ENCODE measurements at places on chromosomes 3 and 15. TPM values are rescaled to one million over a fixed set of nuclear protein-coding genes. Genes with fewer than 3 reads are reported as not detected.

DNA sequence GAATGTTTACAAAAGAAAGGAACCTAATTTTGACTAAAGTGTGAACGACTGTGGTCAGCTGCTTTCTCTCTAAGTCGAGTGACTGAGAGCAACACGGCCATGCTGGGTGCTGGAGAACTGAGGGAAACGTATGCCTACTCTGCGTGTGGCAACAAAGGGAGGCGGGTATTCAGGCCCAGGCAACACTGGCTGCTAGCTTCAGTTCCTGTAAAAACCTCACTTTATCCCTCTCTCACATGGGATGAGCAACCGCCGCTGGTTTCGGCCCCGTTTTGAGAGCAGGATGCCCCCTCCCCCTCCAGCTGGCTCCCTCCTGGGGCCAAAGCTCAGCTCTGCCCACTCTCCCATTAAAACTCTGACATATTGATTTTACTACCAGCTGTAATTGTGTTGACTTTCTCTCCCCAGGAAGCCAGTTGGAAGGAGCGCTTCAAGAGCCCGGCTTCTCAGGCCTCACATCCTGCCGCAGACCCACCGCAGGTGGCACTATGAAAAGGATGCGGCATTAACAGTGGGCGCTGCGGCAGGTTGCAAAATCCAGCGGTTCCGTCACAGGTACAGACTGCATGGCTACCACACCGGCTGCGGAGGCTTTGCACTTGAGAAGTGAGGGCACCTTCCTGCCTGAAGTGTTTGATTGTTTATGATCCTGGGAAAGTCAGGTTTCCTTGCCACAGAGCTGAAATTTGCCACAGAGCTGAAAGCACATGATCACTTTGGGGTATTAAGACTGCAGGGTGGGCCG, 12.7 kb downstream of the PLXND1 start:
- DNase-seq: no peak

GRCh38 chr3:14329116-14329830, 73.1 kb upstream of the SLC6A6 start:
- peak; percentile 17 for DNase-seq

- no peak for DNase-seq
Measured at GRCh38 chr3:171444001-171444690, 16.1 kb downstream of the TNIK start.

DNA sequence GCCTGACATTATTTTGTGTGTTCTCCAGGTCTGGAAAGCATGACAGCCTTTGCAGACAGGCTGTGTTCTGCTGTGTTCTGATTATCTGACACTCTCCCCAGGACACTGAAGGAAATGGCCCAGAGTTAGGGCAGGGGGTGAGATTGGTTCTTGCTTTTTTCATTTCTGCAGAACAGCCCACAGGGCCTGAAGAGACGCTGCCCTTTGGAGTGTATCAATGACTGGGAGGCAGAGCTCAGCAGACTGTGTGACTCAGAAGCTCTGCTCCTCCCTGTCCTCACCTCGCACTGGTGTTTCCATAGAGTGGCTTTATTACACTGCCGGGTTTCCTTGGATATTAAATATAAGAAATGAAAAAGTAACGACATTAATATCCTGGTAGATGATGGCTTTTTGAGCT, 523.6 kb downstream of the NTRK3 start:
- DNase-seq: no peak

DNA sequence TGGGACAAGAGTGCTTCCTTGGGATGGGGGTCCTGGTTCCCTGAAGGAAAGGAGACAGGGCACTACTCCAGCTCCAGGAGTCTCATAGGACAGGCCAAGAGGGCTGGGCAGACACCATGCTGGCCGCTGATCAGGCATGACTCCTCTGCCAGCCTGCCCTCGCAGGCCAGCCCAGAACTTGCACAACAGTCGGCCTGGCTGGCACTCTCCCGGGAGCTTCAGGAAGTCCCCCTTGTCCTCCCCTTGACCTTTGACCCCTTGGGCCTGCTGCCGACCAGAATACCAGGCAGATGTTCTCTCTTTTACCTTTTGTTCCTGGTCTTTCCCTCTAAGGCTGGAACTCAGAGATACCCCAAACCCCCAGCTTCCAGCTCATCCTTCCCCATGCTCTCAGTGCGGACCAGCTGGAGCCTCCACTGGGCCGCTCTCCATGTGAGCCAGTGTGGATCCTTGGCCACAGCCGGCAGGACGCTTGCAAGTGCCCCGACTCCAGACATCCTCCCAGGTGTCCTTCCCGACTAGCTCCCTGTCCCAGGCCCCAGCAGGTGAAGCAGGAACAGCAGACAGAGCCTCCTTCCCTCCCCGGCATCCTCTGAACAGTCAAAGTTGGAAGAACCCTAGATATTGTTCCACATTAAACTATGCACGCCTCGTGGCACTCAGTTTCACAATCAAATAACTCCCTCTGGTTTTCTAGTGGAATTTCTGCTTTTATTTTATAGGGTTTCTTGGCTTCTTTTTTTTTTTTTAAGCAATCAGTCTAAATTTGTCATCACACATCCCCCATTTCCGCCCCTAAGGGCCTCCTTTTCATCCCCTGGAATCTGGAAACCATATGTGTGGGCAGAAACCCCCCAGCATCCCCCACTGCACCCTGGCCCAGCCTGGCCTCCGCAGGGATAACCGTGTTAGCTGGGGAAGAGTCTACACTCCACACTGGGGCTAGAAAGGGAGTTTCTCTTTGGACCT, 15.7 kb downstream of the VPS18 start:
- DNase-seq: no peak

SAXO2 gene
- total RNA-seq: not detected
